ENCODE measurements at places on chromosomes 2 and 18. TPM values are rescaled to one million over a fixed set of nuclear protein-coding genes. Genes with fewer than 3 reads are reported as not detected.

SMAD7 gene
- 64.0 TPM for total RNA-seq

DNA sequence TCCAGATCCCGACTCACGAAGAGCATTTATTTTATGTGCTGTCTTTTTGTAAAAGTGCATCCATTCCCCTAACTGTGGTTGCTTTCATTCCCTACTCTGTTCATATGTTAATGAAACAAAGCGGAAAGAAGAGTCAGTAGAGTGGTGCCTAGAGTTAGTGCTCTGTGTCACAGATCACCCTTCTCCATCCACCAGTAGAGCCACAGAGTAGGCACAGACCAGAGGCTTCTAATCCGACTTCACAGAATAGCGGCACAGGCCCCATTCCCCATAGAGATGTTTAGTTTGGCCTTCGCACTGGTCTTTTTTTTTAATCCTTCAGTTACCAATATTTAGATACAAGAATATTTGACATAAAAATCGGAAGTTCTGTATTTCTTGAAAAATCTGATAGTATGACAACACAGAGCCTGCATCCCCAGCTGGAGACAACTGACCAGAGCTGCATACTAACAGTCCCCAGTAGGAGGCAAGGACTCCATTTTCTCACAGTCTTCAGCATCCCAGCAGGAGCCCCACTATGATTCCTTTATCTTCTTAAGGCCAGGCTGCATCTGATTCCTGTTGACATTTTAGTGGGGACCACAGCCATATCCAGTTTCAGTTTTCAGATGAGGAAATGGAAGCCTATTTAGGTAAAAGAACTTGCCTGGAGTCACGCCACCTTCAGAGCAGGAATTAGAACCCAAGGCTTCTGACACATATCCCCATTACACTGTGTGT is 7.0 kb downstream of the G6PC2 start:
- DNase-seq: no peak

GRCh38 chr2:235854276-235854675 is 313.9 kb downstream of the GBX2 start:
- DNase-seq: no peak

GRCh38 chr2:209719034-209719433 is 52.6 kb upstream of the UNC80 start:
- no peak for DNase-seq

DNA sequence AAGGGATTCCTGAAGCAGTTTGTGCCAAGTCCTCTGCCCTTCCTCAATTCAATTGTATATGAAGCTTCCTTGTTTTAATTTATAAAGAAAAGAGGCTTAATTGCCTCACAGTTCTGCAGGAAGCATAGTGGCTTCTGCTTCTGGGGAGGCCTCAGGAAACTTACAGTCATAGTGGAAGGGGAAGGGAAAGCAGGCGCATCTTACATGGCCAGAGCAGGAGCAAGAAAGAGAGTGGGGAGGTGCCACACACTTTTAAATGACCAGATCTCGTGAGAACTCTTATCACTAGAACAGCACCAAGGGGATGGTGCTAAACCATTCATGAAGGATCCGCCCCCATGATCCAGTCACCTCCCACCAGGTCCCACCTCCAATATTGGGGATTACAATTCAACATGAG is 114.2 kb downstream of the SGPP2 start:
- no peak for DNase-seq

FEV gene
- total RNA-seq: not detected
